ENCODE measurements at places on chromosomes 13 and 19.

GRCh38 chr19:17766543-17767131 lies 15.4 kb downstream of the FCHO1 start:
- DNase-seq: peak; percentile 71

DNA sequence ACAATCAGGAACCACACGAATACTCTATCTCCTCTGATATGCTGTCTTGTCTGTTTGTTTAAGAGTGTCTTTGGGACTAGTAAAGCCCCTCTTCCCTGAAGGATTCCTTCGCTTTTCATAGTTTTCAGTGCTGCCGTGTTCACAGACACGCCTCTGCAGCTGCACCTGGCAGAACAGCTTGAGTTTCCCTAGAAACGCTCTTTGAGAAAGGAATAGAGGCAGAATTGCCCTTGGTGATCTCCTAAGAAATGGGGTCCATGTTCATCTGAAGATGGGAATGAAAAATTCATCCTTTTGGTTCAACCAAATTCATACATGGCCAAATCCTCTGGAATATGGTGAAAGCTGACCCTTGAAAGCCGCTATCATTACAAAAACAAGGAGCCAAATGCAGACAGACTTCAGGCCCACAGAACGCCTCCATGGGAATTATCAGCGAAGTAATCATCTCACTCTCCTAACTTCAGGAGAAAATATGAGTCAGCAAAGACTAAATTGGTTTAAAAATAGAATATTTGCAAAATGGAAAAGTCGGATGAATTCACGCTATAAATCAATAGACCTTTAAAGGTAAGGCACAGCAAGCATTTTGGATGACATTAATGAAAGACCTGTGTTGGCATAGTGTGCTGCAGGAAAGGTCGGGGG lies 5.5 kb downstream of the SACS start:
- DNase-seq: no peak

DNA sequence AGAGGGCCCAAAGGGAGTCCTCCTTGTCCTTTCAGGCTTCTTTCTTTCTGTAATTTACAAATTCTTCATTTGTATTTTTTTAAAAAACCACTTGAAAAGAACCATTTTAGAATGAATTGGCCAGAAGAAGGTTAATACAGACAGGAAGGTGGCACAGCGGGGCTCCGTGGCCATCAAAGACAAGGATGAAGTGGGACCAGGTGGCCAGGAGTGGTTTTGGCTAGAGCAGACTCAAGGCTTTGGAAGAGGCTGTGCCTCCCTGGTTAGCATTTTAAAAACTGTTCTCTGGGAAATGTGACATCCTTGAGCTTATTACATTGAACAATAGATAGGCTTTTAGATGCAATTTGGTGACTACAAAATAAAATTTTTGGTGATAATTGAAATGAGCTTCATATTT lies 48.4 kb downstream of the ATP8A2 start:
- DNase-seq: no peak

GRCh38 chr13:107375701-107376340 lies 807.9 kb upstream of the ARGLU1 start:
- DNase-seq: no peak

- peak; percentile 40 for DNase-seq
These were observed 61.2 kb downstream of the RAB20 start for GRCh38 chr13:110500341-110500740.

DNA sequence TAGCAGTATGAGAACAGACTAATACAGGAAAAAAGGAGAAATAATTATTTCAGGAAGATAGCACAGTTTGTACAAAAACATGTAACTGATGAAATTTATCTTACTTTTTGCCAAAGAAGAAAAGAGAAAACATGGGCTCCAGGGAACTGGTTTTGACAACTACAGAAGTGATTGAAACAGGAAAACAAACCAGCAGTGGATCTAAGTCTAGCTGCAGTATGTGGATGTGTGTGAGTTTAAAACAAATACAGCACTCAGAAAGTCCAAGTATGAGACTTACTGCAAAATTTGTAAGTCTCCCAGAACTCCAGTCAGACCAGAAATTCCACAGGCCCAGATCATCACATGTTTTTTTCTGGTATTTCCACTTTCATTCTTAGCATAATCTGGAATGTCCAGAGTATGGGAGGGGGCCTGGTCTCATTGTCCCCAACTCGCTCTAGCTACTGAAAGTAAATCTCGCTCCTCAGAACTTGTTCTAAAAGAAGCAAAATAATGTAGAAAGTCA lies 259.5 kb downstream of the NHLRC3 start:
- peak; percentile 19 for DNase-seq

GRCh38 chr13:95480131-95480545 lies 72.4 kb upstream of the CLDN10 start:
- DNase-seq: no peak

- DNase-seq: peak; percentile 62
These were observed 23.0 kb upstream of the LAMP1 start for GRCh38 chr13:113273851-113274590.

DNA sequence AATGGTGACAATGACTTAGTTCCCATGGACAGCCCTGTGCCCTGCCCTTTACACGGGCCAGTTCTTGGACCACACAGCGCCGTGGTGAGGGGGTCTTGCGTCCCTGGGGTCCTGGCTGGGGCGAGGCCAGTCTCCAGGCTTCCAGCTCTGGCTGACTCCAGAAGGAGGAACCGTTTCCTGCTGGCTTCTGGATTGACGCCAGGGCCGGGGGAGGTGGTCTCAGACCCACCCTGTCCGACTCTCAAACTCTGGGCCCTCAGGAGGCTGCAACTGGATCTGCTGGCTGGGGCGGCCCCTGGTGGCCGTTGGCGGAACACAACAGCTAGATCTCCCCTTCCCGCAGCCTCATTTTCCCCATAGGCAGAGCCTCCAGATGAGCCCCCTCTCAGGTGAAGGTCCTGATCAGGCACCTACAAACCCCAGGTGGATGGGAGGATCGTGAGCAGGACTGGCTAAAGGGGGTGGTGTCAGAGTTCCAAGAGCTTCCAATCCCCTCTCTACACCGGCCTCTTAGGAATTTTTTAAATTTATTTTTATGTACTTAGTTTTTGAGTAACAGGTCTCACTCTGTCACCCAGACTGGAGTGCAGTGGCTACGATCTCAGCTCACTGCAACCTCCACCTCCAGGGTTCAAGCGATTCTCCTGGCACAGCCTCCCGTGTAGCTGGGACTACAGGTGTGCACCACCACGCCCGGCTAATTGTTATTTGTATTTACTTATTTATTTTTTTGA lies 8.0 kb downstream of the CCDC194 start:
- DNase-seq: peak; percentile 72

DNA sequence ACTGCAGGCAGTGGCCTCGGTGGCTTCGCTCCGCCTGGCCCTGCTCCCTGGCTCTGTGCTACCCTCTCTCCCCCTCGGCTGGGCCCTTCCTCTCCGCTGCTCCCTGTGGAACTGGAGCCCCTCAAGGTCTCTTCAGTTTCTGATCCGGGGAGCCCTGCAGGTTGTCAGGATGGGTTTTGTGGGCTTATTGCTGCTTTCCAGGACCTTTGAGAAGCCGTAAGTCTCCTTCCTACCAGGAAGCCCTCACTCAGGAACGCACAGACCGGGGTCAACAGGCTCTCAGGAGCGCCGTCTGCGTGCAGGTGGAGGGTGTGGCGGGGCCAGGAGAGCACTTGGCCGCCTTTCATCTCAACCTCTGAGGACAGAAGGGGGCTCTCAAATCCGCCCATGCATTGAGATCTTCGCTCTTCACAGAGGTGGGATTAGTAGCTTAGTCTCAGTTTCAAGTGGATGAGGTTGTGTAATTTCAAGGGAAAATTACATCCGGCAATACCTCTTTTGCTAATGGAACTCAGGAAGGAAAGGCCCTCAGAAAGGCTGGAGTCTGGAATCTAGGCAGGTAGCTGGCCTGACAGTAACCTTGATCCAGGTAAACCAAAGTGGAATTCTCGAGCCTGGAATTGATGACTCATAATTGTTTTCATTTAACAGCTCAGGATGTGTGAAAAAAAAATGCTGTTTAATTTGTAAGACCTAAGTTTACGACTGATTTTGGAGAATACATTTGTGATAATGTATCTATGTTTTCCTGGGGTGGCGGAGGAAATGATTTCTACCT lies 102.0 kb downstream of the ATP11A start:
- no peak for DNase-seq

DNA sequence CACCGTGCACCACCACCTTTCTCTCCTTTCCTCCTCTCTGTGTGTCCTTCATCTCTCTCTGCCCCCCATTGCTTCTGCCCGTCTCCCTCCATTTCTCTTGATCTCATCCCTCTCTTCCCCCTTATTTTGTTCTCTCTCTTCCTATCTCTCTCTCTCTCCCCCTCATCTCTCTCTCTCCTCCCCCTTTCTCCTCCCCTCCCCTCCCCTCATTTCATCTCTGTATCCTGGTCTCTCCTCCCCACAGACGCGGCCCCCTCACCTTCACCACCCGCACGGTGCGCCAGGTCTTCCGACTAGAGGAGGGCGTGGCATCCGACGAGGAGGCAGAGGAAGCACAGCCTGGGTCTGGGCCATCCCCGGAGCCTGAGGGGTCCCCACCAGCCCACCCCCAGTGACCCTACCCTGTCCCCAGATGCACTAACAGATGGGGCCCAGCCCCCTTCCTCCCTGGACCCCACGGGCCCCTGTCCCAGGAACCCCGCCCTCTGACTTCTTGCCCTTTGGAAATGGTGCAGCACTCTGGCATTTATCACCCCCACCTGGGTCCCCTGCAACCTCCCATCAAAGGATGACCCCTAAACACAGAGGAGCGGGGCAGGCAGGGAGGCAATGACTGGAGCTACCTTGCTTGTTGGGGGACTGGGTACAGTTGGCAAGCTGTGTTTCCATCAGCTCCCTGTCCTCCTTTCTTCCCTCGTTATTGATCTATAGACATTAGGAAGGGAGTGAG lies 19.6 kb downstream of the KCNC3 start:
- DNase-seq: no peak

- DNase-seq: no peak
These were observed 71.9 kb downstream of the TNFRSF19 start for GRCh38 chr13:23642110-23642509.

- DNase-seq: no peak
These were observed 1.8 kb downstream of the LILRB5 start for GRCh38 chr19:54255105-54255775.

DNA sequence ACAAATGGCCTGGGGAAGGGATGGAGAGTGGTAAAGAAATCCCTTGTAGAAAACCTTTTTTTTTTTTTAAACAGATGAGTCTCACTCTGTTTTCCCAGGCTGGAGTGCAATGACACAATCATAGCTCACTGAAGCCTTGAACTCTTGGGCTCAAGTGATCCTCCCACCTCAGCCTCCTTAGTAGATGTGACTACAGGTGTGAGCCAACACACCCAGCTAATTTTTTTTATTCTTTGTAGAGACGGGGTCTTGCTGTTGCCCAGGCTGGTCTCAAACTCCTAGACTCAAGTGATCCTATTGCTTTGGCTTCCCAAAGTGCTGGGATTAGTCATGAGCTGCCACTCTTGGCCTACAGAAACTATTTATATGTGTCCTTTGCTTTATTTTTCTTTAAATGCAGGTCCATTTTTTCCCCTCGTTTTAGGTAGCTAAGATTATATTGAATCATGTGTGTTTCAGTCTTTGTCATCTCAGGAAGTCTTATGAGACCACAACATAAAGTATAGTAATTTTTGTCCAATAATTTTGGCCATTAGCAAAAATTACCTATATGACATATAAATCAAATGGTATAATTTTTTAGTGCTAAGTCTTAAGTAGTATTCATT lies 10.5 kb downstream of the LPAR6 start:
- DNase-seq: peak; percentile 26

DNA sequence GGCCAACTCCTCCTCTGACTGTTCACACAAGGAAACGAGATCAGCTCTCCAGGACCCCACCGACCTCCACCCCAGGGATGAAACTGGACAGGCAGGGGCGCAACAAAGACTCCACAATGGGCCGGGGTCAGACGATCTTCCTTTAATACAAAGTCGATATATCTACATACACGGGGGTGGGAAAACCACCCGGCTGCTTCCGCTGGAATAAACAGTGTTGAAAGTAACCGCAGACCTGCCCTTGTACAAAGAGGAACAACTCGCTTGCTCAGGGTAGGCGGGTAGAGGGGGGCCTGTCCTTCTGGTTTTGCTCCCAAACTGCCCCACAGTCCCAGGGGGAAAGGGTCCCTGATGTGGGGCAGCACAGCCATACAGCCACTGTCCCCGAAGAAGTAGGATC lies 135.2 kb downstream of the PTPRS start:
- DNase-seq: no peak

Data from foreskin fibroblast (primary cell).